Gastrocnemius medialis (tissue), 4 donors: ENCODE measurements at places on chromosomes 12 and 14. TPM values are rescaled to one million over a fixed set of nuclear protein-coding genes. Genes with fewer than 3 reads are reported as not detected.

The B4GALNT1 gene
- total RNA-seq = 13.2 TPM

DNA sequence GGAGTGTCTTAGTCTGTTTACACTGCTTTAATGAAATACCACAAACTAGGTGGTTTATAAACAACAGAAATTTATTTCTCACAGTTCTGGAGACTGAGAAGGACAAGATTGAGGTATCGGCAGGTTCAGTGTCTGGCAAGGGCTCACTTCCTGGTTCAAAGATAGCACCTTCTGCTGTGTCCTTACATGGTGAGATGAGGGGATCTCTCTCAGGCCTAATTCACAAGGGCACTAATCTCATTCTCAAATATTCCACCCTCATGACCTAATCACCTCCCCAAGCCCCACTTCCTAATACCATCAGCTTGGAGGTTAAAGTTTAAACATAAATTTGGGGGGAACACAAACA lies 35.0 kb upstream of the PLEK2 start:
- DNase-seq = no peak

DNA sequence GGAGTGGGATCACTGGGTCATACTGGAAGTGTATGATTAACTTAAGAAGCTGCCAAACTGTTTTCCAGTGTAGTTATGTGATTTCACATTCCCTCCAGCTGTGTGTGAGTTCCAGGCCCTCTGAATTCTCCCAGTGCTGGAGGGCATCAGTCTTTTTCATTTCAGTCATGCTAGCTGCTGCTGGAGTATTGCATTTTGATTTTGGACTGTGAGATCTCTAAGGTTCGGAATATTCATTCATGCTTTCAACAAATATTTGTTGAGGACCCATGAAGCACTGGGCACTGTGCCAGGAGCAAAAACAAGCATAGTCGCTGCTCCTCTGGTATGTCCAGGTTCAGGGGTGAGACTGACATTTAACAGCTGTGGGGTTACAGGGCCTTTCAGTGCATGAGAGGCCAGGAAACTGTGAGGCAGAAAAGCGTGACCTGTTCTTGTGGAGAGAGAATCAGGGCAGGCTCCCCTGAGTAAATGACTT lies 133.2 kb downstream of the SCARB1 start:
- no peak for DNase-seq

DNA sequence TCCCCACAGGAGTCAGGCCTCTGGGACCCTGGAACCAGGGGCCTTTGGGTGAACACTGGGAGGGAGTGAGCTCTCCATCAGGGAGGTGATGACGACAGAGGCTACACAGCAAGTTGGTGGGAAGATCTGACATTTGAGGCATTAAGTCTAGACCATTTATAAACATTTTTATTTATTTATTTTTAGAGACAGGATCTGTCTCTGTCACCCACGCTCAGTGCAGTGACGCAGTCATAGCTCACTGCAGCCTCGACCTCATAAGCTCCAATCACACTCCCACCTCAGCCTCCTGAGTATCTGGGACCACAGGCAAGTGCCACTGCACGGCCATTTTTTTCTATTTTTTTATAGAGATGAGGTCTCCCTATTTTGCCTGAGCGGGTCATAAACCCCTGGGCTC lies 53.6 kb downstream of the TEAD4 start:
- no peak for DNase-seq

GRCh38 chr12:12474931-12475795 lies 87.5 kb downstream of the DUSP16 start:
- no peak for DNase-seq

DNA sequence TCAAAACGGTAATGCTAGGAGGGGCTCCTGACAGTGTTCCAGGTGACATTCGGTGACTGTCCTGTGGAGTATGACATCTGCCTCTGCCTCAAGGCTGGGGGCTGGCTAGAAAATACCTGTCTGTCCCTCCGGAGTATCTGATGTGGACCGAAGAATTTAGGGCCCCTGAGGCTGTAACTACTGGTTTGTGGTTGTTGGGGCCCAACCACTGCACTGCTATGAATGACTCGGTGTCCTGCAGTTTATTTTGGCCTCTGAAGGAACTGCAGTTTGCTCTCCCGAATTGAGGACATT lies 198.9 kb upstream of the CAND1 start:
- DNase-seq = no peak

GRCh38 chr14:78455896-78456435 lies 285.8 kb downstream of the NRXN3 start:
- DNase-seq = no peak

- DNase-seq = no peak
Observed at GRCh38 chr14:95339301-95339865, 19.7 kb upstream of the CLMN start.

- no peak for DNase-seq
Observed at GRCh38 chr12:117330441-117331113, 30.8 kb downstream of the NOS1 start.

The ESR2 gene
- not detected for total RNA-seq

GRCh38 chr14:35368139-35368460 lies 36.4 kb downstream of the NFKBIA start:
- DNase-seq = no peak

DNA sequence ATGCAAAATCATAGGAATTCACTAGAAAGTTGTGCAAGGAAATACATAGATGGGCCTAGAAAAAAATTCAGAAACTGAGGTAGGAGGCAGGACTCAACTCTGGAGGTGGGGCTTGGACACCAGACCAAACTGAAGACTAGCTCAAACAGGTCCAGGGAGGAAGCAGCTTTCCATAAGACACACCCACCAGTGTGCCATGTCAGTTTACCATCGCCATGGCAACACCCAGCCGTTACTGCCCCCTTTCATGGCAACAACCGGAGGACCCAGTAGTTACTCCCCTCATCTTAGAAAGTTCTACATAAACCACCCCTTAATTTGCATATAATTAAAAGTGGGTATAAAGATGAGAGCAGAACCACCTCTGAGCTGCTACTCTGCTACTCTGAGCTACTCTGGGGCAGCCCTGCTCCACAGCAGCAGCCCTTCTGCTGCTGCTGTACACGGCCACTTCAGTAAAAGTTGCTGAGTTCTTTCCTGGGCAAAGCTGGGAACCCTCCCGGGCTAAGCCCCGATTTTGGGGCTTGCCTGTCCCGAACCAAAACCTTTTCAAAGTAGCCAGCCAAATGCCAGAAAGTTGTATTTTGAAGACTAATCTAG lies 30.8 kb upstream of the NINJ2 start:
- no peak for DNase-seq

DNA sequence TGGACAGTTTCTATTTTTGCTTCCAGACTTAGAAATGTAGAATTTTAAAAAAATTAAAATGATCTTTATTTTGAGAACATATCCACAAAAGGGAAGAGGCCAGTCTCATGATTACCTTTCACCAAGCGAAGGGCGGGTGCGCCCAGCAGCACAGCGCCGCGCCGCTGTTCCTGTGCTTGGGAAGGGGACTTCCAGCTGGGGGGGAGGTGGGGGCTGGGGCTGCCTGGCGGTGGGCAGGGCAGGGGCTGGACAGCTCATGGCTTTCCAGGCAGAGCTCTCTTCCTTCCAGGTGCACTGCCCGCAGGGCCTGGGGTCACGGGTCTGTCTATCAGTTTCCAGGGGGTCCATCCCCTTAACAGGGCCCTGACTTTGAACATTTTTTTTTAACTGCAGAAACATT lies 199.9 kb downstream of the TTC7B start:
- DNase-seq = no peak

GRCh38 chr12:105336411-105336810 lies 5.9 kb downstream of the C12orf75 start:
- no peak for DNase-seq

DNA sequence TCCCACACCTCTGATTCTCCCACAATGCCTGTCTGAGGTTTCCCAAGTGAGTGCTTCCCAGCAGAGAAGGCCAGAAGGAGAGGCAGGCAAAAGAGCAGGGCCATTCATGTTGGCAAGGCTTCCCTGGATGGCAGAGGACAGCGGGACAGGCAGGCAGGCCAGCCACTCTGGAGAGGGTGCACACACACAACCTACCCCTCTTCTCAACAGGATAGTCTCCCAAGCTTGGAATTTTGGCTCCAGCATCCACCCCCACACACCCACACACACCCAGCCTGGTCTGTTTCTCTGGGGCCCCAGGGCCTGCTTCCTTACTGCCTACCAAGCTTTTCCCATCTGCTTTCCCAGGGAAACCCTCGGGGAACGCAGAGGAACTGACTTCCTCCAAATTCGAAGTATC lies 15.4 kb upstream of the RACGAP1 start:
- no peak for DNase-seq

The ANKLE2 gene
- 44.9 TPM for total RNA-seq

GRCh38 chr14:101599234-101599885 lies 38.1 kb downstream of the DIO3 start:
- DNase-seq = no peak

- DNase-seq = no peak
Observed at GRCh38 chr14:52029881-52030280, 39.0 kb downstream of the NID2 start.

- no peak for DNase-seq
Observed at GRCh38 chr12:69932676-69933552, 107.9 kb downstream of the MYRFL start.

The RTL1 gene
- total RNA-seq = not detected

The CLIP1 gene
- total RNA-seq = 626 TPM

DNA sequence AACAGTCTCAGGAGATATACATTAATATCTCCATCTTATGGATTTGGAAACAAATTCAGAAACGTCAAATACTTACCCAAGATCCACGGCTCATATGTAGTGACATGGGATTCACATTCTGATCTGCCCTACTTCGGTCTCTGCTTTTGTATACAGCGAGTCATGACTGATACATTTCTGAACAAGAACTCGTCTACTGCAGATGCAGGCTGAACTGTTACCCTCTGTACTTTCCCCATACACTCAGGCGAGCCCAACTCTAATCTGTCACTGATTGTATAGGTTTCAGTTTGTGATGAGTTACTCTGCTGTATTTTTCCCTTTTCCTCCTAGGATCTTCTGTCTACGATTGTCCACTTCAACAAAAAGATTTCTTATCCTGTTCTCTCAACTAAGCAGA lies 441.6 kb downstream of the CCDC91 start:
- no peak for DNase-seq

The NRIP2 gene
- 5.2 TPM for total RNA-seq

The TMEM63C gene
- total RNA-seq = not detected

The PRIMA1 gene
- total RNA-seq = 0.09 TPM

DNA sequence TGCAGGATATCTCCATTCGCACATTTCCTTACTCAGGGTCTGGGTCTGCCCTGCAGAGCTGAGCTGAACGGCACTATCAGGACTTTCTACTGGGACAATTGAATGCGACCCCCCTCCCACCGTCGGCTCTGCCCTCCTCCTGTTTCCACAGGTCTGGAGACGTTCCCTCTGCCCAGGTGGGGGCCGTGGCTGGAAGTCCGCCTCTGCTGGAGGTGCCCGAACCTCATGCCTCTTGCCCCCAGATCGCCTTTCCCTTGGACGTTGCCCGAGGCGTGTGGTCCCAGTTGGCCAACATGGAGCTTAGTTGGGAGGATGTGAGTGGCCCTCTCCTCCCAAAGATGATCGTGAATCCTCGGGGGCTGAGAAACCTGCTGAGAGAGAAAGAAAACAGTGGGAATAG lies 21.2 kb upstream of the KLC1 start:
- DNase-seq = no peak

DNA sequence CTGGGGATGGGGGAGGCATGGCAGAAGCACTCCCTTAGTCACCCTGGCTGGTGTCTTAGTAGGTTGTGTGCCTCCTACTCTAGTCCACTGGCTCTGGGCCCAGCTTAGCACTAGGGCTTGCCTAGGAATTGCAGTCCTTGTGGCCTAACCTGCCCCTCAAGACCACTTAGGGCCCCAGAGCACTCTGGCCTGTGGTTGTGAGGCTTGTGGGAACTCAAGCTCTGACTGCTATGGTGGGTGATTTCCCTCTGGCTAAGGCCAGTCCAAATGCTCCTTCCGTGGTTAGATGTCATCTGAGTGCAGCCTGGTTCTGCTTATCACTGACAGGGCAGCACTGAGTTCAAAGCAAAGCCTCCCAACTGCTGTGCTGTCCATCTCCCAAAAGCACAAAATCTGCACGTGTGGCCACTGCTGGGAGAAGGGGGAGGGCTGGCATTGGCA lies 20.2 kb downstream of the FGD4 start:
- DNase-seq = no peak

DNA sequence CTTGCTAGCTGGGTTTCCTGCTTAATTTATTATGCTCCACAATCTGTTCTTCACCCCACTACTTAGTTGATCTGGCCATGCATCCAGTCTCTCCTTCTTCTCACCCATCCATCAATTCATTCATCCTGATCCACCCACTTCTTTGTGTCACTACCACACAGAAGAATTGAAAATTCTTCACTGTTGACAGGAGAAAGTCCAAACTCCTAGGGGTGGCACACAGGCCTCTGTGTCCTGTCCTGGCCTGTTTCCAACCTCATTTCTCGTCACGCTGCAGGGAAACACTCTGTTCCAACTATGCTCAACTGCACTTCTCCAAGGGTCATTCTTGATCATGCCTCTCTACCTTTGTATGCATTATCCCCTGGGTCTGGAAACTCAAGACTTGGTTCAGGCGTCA lies 10.6 kb upstream of the KRT83 start:
- no peak for DNase-seq

DNA sequence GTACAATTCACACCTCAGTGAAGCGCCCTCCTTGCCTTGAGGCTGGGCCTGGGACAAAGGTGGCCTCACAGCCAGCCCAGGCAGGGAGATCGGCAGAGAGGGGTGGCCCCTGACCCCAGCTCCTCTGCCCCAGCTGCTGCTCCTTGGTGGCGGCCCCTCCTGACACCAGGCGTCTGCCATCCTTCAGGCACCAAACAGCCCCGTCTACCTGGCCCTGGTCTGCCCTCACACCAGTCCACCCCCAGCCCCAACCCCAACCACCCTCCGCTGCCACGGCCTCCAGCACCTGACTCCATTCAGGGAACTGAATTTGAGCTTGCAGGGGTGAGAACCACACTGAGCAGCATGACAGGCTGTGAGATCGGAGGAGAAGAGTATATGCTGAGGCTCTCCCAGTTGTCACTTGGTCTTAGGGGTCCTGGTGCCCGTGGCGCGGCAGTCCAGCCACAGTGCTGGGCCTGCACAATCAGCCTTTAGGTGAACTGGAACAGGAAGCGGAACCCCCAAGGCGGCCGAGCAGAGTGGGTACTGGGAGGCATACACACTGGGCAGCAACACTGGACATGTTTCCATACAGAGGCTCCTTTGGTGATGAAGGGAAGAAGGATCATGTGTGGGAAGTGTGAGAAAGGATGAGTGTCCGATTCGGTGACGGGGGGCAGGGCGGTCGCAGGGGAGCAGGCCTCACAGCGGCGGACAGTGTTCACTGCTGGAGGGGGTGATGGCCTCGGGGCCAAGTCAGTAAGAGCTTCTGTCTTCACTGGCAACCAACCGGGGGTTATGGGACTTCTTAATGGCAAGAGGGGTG lies 18.7 kb downstream of the ZFYVE21 start:
- no peak for DNase-seq

- DNase-seq = no peak
Observed at GRCh38 chr14:99463974-99464373, 16.7 kb downstream of the SETD3 start.

- no peak for DNase-seq
Observed at GRCh38 chr14:84272290-84272721, 1257.6 kb upstream of the FLRT2 start.

- DNase-seq = peak; percentile 57
Observed at GRCh38 chr14:73786636-73787485, 64.8 kb upstream of the PTGR2 start.
